ENCODE measurements at places on chromosomes 7 and 10.

DNA sequence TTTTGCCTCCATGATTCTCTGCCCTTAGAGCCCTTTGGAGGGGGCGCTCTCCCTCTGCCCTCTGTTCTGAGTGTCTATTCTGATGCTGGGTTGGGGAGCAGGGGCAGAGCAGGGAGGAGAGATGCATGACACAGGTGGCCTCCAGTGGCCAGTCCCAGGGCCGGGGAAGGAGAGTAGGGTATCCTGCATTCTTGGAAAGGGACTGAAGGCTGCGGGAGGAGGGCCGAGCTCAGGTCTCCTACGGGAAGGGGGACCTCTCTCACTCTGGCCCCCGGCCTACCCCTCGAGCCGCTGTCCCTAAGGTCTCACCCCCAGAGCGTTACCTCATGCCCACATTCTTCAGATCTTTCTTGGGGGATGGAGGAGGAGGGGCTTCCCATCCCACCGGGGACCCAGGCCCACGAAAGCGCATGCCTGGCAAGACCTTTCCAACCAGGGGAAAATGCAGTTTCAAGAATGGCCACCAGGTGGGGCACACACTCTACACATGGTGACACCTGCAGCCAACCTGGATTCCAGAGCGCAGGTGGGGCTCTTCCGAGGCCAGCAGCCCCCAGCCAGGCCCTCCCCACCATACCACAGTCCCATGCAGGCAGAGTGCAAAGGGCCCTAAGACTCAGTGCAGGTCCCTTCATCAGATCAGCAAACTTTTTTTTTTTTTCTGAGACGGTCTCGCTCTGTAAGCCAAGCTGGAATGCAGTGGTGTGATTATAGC, 86.4 kb downstream of the MYL10 start:
- DNase-seq = peak; percentile 53

GRCh38 chr10:72242675-72243074, 26.6 kb upstream of the ASCC1 start:
- no peak for DNase-seq

DNA sequence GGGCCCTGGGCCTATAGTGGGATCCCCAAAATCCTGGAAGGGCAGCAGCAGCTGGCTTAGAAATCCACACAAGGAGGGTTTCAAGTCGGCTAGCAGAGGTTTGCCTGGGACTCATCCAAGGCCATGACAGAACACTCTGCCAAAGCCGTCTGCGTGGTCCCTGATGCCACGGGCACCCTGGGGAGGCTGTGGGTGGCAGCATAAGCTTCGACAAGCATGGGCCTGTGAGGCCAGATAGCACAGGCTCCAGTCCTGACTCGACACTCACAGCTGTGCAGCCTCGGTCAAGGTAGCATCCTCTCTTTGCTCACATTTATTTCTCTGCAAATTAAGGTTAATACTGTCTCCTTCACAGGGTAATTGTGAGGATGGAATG, 138.3 kb downstream of the JCAD start:
- no peak for DNase-seq

DNA sequence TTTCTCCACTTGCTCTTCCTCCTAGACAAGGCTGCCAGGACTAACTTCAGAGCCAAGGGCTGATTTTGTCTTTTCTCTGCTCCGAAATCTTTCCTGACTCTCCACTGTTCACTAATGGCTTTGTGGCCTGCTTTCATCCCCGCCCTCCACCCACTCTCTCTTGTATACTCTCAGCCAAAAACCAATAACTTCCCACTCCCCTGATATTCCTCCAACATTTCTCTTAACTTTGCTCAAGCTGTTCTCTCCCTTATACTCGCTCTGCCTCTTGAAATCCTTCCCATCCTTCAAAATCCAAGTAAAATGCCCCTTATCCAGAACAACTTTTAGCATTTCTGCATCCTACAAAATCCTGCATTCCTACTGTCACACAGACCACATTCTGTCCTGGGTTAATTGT, 214.8 kb downstream of the PHTF2 start:
- no peak for DNase-seq

DNA sequence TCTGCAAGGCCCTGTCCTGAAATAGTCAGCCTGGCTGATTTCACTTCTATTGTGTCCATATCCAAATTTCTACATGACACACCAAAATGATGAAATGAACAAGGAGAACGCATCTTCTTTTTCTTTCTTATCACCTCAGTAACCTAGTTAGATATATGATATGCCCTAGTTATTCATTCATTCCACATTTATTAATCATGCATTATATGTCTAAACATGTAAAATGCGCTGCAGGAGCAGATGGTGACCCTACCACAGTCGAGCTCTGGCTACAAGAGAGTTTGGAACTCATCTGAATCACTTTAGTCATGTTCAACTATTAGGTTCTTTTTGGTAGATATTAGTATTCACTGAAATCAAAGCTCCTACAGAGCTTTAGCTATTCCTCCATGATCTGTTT, 31.8 kb upstream of the VPS41 start:
- DNase-seq = no peak

- DNase-seq = no peak
These were observed 1001.2 kb upstream of the POT1 start for GRCh38 chr7:125930848-125931247.

- no peak for DNase-seq
These were observed 211.6 kb upstream of the AGK start for GRCh38 chr7:141339603-141340002.

DNA sequence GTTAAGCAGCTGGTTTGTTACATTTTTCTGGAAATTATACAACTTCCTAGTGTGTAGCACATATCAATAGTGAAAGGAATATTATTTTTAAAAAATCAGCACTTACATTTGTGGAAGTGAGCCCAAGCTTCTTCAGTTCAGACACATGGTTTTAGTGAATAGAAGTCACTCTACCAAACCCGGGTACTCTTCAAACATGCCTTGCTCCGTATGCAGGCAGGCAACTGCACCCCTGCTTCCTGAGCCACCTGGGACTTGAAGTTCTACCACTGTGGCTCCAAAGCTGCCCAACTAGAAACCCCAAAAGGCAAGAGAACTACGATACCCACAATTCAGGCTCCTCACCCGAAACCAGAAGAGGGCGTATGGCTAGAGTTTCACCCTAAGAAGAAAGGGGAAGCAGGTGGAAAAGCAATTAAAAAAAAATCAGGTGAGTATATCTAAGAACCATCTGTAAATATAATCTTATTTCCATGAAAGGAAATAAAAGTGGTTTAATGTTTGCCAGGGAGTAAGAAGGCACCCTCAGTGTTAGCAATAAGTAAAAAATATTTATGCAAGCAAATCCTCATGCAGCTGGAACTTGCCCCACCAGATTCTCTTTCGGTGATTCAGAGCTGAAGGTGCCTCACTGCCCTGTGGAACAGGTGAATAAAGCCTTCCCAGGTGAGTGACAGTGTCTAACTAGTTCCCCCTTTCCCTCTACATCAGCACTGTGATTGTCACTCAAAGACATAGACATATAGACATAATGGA, at the start of gene MACC1:
MACC1 (minus strand) TSS at position 192 of the 756 bp plus-strand sequence. CDS start 55,522 bp downstream, outside the sequence.
- DNase-seq = peak; percentile 55

DNA sequence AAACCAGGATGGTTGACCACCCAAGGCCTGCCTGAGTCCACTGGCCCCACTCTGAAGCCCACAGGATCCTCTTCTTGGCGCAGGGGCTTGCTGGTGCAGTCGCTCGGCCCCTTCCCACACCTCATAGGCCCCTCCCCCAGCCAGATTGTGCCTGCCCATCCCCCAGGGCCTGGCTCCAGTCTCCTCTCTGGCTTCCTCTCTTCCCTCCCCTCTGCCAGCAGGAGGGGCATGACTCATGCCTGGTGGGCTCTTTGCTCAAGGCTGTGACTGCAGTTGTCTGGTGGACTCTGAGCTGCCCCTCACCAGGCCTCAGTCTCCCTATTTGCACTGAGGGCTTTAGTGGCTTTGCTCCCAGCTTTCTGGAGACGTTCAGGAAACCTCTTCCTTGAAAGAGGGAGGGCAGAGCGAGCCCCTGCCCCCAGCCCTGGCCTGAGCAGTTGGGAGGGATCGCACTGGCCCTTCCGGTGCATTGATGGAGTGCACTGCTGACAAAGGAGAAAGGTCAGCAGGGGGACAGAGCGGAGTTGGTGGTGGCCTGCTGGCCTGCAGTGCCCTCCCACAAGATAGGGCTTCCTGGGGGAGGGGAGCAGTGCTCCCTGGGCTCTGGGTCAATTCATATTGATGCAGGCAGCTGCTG, 60.7 kb downstream of the ZMIZ1 start:
- DNase-seq = no peak

- no peak for DNase-seq
These were observed 17.2 kb downstream of the PPP3CB start for GRCh38 chr10:73478636-73479035.

- no peak for DNase-seq
These were observed 128.7 kb upstream of the HABP2 start for GRCh38 chr10:113423981-113424721.

- DNase-seq = no peak
These were observed 13.3 kb downstream of the HOXA4 start for GRCh38 chr7:27116962-27117886.

DNA sequence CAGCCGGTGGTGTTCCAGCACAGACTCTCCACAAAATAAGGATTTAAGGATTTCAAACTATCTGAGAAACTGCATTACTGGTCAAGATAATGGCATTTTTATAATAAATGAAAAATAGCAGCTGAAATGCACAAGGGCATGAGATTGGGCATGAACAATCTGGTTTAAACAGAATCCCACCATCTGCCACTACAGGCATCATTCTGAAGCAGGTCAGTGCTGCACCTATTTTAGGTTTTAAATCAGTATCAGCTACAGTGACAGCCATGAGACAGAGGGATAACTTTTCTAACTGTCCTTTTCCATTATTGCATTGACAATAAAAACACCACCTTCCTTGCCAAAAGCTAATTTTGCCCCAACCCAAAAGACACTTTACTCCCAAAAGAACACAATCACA, 186.8 kb downstream of the ETV1 start:
- no peak for DNase-seq

DNA sequence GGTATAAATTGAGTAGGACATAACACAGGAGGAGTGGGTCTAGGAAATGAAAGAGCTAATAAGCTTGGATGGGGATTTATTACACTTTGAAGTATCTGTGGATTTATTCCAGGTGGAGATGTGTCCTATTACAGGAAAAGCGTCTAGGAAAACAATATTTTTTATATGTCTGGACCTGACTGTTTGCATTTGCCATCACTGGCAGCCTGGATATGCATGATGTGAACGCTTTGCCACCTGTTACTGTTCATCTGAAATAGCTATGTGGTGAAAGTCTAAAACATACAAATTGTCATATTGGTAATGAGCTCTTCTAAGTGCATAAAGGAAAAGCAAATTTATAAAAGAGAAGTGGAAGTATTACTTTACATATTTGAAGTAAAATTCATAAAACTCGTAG, 31.6 kb upstream of the AGMO start:
- no peak for DNase-seq

GRCh38 chr7:13949939-13950338, 39.5 kb downstream of the ETV1 start:
- no peak for DNase-seq

- DNase-seq = no peak
These were observed 42.2 kb upstream of the SRGN start for GRCh38 chr10:69045441-69046300.

DNA sequence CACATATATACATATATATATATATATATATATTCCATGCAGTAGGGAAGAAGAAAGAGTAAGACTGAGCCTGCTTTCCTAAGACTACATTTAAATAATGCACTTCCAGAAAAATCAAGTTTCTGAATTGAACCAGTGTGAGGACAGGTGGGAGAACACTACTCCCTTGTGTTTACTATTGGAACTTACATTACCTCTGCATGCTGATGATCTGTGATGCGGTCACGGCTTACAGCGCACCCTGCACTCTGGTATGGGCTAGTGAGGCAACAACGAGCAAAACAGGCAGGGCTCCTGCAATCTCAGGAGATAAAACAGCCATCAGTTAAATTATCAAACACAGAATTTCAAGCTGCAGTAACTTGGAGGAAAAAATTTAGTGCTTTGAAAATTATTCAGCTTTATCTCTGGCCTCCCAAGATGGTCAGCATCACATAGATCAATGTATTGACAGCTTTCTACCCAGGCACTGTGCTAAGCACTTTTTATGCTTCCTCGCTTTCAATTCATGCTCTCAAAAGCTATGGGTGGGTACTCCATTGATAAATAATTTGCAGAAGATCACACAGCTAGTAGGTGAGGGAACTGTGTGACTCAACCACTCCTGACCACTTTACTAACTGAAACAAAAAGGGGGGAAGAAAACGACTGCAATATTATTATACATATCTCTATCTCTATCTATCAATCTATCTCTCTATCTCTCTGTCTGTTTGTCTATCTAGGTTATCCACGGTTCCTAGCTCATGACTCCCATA, 20.5 kb upstream of the SLC16A12 start:
- no peak for DNase-seq

GRCh38 chr10:74419958-74420375, 268.9 kb downstream of the ADK start:
- DNase-seq = no peak

GRCh38 chr10:48214716-48215485, 59.6 kb downstream of the FRMPD2 start:
- DNase-seq = no peak

DNA sequence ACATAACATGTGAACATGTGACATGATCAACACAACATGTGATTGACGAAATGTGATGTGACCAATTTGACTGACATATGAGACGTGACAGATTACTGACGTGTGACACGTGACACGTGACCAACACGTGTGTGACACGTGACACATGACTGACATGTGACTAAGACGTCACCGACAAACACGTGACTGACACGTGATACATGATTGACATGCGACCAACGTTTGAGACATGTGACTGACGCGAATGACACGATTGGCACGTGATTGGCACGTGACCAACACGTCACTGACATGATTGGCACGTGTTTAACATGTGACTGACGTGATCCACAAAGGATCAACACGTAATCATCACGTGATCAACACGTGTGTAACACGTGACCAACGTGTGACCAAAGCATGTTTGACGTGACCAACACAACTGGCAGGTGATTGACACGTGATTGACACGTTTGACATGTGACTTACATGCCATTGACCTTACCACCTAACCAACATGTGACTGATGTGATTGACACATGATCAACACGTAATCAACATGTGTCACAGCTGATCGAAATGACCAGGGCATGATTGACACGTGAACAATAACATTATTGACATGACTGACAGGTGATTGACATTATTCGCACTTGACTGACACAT, 23.7 kb downstream of the CRPPA start:
- DNase-seq = no peak

DNA sequence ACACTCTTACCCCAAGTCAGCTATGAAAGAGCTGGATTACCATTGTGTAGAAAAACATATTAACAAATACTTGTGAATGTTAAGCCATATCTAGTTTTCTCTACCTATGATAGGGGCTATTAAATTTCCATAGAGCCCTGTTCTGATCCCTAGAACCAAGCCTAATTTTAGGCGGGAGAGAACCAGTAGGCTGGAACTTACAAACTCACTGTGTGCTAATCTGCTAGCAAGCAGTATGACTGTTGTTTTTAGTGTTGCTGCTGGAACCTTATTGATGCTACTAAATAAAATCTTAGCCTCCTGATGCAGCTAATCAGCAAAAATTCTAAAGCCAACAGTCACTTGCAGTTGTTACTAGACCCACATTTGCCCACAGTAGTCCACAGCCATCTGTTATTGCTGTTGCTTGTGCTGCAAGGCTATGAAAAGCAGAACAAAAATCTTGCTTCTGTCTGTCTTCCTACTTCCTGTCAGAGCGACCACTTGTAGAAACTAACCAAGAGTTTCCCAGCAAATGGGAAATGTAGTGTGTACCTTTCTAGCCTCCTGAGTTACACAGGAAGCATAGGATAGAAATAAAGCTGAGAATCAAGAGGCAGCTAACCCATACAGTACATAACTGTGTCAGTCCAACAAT, 368.4 kb downstream of the ARL4A start:
- no peak for DNase-seq

Measured in COR-L47 (cell line).